ENCODE measurements at places on chromosomes 6 and 20.

DNA sequence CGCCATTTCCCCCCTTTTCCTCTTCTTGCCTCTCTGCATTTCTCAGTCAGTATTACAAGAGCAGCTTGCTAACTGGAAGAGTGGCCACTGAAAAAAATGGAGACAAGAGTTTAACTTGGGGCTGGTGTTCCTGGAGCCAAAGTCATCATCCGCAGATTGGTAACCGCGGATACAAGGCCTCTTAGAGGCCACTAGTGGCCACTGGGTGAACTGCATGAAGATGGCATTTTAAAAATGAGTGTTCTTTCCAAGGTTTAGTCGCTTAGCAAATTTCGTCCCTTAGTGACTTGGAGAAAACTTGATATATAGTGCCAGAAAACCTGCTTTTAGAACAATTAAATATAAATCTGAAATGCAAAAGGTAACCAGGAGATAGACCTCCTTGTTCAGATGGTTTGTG is 4.8 kb downstream of the F13A1 start:
- DNase-seq, result no peak

GRCh38 chr6:13274707-13275434 is 53.5 kb downstream of the TBC1D7 start:
- no peak for DNase-seq

DNA sequence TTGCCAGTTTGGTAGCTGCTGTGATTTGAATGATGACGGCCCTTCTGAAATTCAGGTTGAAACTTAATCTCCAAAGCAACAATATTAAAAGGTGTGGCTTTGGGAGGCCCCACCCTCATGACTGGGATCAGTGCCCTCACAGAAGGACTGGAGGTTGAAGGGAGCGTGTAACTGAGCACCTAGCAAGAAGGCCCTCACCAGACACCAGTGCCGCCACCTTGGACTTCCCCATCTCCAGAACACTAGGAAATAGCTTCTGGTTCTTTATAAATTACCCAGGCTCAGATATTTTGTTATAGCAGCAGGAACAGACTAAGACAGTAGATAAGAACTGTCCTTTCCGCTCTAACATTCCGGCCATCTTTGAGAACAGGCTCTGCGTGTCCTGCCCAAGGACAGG is 243.1 kb downstream of the DLL1 start:
- no peak for DNase-seq

GRCh38 chr6:31058128-31058894 is 48.0 kb downstream of the MUC22 start:
- no peak for DNase-seq

DNA sequence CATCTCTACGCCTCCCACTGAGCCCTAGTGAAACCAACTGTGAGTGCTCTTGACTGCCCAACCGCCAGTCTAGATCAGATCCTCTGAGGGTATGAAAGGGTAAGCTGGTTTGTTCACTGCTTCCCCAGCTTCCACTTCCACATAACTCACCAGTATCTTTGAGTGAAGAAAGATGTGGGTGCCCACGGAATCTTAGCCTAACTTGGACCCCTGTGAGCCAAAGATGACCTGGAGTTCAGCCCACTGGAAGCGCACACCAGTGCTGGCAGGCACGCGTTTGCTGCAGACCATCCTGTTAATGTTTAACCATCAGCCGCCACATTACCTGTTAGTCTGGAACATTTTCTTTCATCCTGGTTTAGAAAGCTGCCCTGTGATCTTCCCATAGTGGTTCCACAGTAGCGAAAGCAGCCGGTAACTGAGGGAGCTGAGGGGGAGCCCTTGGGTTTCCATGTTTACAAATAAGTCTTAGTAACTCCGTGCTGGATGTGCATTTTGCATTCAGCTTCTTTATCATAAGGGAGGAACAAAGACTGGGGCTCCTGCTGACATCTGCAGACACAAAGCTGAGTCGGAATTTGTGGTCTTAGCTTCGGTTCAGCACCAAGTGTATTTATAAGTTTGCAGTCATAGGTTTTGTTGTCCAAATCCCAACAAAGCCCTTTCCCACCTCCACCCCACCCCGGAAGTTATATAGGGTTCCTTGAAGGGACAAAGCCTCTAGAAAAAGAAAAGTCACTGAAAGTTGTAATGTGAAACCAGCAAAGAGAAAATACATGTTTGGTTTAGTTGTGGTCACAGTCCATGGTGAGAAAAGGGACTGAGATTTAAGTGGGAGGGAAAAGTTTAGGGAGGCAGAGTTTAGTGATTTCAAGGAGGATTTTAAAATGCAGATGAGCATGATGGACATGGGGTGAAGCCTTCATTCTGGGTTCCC is 71.0 kb downstream of the SSR1 start:
- no peak for DNase-seq

DNA sequence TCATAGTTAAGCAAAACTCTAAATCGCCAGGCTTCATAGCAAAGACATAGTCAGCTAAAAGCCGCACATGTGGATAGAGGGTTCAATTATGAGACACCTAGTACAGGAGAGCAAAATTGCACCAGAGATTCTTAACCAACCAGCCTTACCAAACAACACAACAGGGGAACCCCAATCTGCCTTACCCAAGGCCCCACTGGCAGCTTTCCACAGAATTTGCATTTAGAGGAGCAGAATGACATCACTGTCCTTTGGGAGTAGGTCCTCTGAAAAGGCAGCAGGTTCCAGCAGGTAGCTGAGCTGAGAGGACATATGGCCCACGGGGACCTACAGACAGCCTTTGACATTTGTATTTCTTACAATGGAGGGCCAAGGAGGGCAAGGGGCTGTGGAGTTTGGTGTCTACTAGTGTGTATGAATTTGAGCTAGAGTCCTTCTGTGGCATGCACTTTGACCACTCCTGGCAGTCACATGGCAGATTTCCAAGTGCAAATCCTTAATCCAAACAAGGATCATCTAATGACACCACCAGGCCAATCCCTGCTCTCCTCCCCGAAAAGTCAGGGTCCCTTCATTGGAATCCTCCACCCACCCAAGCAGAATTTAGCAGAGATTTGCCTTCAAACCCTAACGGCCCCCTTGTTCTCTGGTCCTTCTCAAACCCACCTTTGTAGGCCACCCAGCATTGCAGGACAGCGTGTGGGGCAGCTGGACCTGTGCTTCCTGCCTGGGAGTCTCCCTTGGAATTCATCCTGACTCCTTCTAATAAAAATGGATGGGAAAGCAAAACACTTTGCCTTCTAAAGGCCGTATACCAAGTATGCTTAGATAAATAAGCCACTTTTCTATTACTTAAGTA is 171.2 kb upstream of the SUPT3H start:
- DNase-seq, result no peak

- DNase-seq, result no peak
Measured at GRCh38 chr20:32153156-32153665, 43.7 kb downstream of the TM9SF4 start.

DNA sequence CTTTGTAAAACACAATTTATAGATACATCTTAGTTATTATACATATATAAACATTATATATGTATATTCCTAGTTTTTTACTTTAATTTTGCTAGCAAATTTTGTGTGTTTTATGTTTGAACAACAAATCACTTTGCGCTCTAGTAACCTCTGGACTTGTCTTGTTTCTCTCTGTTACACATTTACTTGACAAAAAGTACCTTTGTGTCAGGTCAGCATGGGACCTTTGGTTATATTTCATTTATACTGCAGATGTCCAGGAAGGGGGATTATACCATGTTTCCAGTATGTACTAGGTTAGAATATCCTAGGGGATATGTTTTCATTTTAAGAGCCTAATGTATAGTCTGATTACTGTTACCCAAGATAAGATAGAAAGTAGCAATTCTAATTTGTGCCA is 28.5 kb upstream of the ELOVL5 start:
- no peak for DNase-seq

- DNase-seq, result no peak
Measured at GRCh38 chr6:56232436-56232835, 14.9 kb downstream of the COL21A1 start.

DNA sequence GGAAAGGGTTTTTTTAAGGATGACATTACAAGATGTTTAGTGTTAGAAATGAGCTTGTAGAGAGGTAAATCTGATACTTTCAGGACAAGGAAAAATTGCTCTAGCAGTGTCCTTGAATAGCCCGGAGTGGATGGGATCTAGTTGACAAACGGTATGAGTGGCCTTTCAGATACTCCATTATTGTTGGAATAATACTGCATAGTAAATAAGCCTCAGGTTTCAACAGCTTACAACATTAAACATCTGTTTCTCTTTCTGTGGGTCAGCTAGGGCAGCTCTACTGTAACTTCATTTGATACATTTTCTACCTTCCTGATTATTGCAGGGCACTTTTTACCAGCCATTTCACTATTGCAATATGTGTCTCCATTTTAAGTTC is 118.0 kb downstream of the B3GAT2 start:
- DNase-seq, result no peak

DNA sequence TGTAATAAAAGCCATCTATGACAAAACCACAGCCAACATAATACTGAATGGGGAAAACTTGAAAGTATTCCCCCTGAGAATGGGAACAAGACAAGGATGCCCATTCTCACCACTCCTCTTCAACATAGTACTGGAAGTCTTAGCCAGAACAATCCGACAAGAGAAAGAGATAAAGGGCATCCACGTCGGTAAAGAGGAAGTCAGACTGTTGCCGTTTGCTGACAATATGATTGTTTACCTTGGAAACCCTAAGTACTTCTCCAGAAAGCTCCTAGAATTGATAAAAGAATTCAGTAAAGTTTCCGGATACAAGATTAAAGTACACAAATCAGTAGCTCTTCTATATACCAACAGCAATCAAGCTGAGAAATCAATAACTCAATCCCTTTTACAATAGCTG is 14.0 kb upstream of the RUNX2 start:
- DNase-seq, result no peak

- DNase-seq, result no peak
Measured at GRCh38 chr20:63067721-63068560, 61.2 kb upstream of the BHLHE23 start.

- DNase-seq, result no peak
Measured at GRCh38 chr6:36508532-36508931, 38.7 kb downstream of the STK38 start.

DNA sequence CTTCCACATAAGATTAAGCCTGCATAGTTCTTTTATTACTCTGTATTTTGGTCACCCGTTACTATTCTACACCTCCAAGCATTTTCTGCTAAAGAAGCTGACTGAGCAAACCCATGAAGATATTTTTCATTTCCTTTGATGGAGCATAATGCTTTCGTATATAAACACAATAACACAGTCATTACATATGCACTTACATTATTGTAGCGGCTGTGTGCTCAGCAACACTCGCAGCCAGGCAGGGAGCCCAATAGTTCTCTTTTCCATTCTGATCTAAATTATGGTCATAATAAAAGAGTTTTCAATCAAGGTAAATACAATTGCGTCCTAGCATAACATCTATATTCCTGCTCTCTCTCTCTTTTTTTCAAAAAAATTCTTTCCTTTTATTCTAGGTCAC is 69.6 kb upstream of the TFB1M start:
- no peak for DNase-seq

DNA sequence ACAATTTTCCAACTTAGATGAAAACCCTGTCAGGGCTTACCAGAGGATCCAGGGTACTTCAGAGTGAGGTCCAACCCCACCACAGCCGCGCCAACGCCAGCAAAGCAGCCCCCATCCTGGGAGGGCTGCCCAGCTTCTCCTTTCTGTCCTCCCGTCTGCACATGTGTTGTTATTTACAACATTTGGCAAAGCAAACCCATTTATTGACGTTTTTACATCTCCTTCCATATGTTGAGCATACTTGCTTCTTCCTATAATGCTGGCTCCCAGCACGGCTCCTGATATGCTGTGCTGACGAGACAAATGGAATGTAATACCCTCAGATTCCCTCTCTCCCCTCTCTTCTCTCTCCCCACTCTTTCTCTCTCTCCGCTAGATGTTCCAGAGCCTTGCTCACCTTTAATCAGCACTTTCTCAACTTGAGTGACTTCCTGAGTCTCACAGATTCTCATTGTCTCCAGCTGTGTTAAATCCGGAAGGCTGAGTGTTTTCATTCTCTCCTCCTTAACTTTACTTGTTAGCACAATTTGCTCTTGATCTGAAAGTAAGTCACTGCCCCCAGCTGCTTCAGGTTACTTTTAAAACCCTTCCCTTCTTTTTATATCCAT is 22.7 kb downstream of the RCAN2 start:
- DNase-seq, result no peak

DNA sequence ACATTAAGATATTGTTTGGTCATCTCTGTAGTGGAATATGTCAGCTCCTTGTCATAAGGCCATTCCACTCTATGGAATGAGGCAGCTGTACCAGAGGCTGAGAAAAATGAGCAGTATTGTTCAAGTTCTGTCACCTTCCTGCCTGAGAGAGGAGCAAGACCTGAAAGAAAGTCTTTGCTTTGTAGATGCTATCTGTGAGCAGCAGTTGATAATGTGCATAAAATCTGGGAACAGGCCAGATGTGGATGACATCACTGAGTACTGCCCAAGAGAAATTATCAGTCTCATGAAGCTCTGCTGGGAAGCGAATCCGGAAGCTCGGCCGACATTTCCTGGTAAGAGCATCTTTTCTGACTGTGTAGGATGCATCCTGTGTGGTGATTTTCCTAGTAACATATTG is 16.8 kb downstream of the RIPK1 start:
- DNase-seq, result no peak

- DNase-seq, result no peak
Measured at GRCh38 chr6:109034526-109034925, 60.1 kb downstream of the SESN1 start.

DNA sequence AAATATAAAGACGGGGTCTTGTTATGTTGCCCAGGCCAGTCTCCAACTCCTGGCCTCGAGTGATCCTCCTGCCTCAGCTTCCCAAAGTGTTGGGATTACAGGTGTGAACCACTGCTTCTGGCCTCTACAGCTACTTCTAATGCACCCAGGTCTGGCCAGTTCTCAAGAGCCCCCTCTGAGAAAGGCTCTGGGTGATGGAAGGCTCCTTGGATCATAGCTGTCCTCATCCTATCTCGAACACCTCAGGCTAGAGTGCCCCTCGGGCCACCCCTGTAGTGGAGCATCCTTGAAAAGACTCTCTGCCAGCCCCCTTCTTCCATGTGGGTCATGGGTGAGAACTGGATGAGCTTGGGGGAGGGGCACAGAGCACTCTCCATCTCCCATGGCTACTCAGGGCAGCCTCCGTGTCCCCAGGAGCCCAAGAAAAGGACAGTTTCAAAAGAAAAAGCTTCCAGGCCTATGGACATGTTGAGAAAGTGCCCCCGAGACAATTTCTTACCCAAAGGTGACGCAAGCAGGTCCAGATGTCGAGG is 714 bp upstream of the MYLK2 start:
- DNase-seq, result no peak

GRCh38 chr6:7727086-7727945 is 1.4 kb downstream of the BMP6 start:
- no peak for DNase-seq

GRCh38 chr6:35173427-35174087 is 32.4 kb upstream of the TCP11 start:
- no peak for DNase-seq

DNA sequence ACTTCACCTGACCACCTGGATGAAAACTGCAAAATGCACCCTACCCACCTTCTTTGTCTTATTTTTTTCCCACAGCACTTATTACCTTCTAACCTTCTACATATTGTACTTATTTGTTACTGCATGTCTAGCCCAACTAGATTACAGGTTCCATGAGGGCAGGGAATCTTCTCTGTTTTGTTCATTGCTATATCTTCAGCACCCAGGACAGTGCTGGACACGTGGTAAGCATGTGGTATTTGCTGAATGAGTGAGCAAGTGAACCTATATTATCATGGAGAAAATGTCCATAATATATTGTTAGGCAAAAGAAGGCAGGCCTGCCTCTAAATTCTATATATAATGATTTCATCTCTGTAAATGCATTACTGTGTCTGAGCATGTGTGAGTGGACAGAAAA is 107.0 kb downstream of the TRERF1 start:
- no peak for DNase-seq

- DNase-seq, result no peak
Measured at GRCh38 chr6:13573669-13574110, 711 bp upstream of the SIRT5 start.

- DNase-seq, result no peak
Measured at GRCh38 chr20:55649254-55649653, 356.1 kb downstream of the CBLN4 start.

All from activated CD4-positive, CD25-positive, alpha-beta regulatory T cell treated with anti-CD3 and anti-CD28 coated beads, Interleukin-2, amount 50 U/mL, for 72 hours (primary cell).